ENCODE measurements at places on chromosomes 4 and X.

GRCh38 chrX:101409043-101409442 is 1.0 kb downstream of the HNRNPH2 start:
- DNase-seq, result no peak

DNA sequence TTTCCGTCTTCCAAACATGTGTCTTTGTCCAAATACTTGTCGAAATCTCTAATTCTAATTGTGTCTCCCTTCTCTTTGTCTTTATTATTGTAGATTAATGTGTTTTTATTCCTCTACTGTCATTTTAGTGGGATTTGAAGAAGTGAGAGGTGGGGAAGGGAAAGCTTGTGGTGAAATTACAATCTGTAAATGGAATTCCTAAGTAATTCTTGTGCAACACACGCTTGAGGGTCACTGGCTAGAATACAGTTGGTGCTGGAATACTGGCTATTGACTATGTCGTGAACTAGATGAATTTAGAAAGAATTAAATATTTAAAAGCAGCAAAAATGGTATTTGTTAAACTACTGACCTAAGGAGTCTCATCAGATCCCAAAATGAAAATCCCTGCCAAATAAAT is 10.7 kb upstream of the FNIP2 start:
- DNase-seq, result peak; percentile 48

DNA sequence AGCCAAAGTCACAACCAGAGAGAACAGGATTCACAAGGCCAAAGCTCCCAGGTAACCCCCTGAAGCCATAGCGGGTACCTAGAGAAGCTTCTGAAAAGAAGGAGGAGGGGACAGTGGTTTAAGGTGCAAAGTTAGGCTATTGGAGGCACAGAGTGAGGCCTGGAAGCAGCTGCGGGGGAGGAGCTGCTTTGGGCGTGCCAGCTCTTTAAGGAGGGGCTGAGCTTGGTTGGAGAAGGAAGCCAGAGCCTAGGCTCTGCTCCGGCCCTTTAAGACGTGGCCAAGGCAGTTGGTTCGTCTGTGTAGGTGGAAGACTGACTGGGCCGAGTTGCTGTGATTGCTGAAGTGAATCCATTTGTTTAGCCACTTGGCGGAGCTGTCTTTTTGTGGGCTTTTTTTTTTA is 1.5 kb downstream of the KLF8 start:
- peak; percentile 80 for DNase-seq

DNA sequence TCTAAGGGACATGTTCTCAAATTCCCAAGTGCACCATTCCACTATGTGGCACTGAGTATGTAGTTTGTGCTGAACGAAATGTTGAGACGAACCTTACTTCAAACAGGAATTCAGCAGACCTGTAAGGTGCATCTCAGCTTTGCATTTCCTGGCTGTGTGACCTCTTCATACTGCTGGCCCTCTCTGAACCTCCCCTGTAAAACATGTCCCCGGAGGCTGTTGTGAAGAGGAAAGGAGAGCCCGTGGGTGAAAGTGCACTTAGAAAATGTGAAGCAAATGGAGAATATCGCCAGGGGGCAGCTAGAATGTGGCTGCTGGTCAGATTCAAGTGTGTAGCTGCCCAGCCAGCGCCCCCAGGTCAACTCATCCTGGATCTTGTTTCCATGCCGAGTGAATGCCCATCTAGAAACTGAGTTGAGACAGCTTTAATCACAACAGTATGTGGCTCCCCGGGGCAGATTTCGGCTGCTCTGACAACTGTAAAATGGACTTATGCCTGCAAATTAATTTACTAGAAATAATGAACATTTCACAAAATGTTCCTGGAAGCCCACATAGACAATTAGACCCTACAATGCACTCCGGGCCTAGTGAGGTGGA is 263.3 kb downstream of the EVC2 start:
- DNase-seq, result no peak

DNA sequence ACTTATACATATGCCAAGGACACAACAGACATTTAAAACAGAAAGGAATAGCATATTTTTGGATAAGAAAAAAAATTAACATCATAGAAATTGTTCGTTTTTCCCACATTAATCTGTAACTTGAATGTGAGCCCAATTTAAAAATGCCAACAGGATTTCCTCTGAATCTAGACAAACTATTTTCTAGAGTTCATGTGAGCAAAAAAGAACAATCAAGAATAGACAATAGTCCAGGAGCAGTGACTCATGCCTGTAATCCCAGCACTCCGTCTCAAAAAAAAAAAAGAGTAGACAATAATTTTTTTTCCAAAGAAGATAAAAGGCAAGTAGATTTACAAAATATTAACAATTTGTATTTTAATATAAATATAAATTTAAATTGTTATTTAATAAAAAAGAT is 73.7 kb upstream of the DUSP21 start:
- no peak for DNase-seq

DNA sequence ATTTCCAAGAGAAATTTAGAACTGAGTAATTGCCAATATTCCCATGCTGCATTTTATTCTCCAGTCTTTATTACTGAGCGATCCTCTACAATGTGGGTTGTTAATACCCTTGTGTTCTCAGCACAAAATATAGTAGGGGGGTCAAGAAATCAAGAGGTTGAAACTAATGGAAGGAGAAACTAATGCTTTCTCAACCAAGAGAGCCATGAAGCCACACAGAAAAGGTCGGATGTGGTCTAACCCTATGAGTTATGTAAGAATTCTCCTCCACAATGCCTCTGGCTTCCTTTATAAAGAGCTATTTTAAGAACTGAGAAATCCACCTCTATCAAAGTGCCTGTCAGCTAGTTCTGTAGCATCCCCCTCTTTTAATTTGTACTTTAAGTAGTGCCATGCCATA is 268.5 kb downstream of the CHIC1 start:
- DNase-seq, result no peak

DNA sequence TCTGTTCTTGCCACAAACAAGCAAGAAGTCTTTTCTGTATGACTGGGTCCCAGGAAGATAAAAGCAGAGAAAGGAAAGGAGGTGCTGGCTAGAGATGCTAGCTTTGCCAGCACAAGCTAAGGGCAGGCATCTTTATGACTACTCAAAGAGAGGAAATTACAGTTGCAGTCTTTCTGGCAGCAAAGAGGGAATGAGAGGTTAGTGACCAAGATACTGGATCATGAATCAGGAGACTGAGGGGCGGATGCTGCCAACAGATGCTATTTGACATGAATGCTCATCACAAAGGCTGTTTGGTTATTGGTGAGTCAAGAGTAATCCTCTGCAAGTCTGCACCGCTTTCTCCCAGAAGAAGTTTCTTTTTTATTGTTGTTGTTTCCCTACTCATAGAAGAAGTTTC is 5.5 kb upstream of the XIAP start:
- peak; percentile 76 for DNase-seq

GRCh38 chrX:119602701-119603255 is 3.4 kb downstream of the NKRF start:
- no peak for DNase-seq

- DNase-seq, result peak; percentile 84
Observed at GRCh38 chrX:129843459-129844306, at the start of gene ZDHHC9. Gene ZDHHC9 (minus strand): TSS chrX:129843886. CDS start chrX:129841945, 1,941 bp downstream.

GRCh38 chr4:105767579-105767978 is 59.0 kb downstream of the GSTCD start:
- no peak for DNase-seq

DNA sequence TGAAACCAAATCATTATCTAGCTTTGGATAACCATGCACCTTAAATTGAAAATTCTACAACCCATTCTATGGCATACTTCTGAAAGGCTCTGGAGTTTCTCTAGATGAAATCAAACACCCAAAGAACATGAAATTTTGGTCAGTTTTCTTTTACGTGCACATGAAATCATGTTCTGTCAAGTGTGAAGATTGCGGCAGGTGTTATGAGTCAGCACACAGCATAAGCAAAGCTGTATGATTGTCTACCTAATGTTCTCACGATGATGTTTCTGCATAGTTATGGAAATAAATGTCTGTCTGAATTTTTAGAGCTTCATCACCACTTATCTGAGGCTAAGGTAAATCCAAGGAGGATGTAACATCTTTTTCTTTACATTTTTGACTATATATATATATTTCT is 495.3 kb downstream of the IL1RAPL1 start:
- DNase-seq, result no peak

DNA sequence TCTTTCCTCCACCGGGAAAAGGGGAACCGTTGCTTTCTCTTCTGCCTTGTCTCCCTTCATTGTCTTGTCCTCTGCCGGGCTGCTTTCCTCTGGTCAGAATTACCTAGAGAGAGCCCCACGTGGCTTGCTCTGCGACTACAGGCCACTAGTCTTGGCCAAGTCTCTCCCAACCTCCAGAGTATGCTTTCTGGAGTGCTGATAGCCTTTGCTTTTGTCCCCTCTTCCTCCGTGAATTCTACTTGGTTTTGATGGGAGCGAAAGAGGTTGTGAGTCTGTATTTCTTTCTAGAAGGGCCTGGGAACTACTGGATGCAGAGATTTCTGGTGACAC is 5.3 kb upstream of the POU4F2 start:
- no peak for DNase-seq

- DNase-seq, result peak; percentile 33
Observed at GRCh38 chrX:123201720-123202119, 17.6 kb downstream of the GRIA3 start.

- DNase-seq, result no peak
Observed at GRCh38 chr4:109629775-109630174, 69.7 kb downstream of the MCUB start.

- no peak for DNase-seq
Observed at GRCh38 chrX:153984351-153985178, 12.0 kb downstream of the TMEM187 start.

DNA sequence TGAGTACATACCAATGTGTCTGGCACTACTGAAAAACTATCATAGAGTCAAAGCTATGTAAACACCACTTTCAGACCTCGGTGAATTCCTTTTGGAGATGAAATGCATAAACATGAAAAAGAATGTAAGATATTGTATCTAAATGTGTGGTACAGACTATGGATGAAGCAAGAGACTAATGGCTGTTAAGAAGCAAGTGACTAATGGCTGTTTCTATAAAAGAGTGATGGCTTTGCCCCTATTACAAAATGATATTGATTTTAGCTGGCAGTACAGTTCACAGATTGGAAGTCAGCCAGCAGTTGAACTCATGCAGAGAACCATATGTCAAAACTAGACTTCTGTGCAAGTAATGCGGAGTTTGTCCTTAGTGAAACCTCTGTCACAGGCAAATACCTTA is 359.3 kb downstream of the GRXCR1 start:
- DNase-seq, result peak; percentile 59

GRCh38 chr4:78058591-78059523 is 1.7 kb downstream of the FRAS1 start:
- DNase-seq, result peak; percentile 36

- peak; percentile 96 for DNase-seq
Observed at GRCh38 chr4:37666625-37667071, 19.5 kb downstream of the RELL1 start.

DNA sequence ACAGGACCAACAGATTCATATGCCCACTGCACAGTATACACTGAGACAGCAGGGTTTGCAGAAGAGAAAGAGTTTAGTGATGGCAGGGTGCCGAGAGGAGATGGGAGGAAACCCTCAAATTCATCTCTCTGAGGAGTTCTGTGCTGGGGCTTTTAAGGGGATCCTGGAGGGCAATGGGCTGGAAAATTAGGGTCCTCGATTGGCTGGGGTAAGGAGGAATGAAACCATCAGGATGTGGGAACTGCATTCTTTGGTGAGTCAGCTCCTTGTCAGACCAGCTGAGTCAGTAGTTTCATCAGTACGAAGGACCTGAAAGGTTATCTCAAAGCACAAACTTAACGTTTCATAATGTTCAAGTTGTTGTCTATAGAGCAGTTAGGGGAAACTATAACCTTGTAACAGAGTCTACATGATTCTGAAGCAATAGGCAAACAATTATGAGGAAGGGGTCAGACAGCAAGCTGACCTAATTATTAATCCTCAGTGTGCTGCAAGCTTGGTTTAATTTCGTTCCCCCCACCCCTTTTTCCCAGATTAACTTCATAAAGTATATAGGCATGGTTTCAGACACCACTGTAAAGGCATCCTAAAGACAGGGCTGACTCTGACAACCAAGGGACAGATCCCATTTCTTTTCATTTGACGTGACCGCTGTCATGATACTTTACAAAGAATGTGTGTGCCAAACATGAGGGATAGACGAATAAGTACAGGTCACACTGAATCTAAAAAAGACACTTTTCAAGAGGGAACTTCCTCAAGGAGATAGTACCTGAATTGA is 1.5 kb upstream of the MSMO1 start:
- peak; percentile 93 for DNase-seq

GRCh38 chr4:8035371-8035780 is 95.7 kb upstream of the AFAP1 start:
- DNase-seq, result peak; percentile 6

DNA sequence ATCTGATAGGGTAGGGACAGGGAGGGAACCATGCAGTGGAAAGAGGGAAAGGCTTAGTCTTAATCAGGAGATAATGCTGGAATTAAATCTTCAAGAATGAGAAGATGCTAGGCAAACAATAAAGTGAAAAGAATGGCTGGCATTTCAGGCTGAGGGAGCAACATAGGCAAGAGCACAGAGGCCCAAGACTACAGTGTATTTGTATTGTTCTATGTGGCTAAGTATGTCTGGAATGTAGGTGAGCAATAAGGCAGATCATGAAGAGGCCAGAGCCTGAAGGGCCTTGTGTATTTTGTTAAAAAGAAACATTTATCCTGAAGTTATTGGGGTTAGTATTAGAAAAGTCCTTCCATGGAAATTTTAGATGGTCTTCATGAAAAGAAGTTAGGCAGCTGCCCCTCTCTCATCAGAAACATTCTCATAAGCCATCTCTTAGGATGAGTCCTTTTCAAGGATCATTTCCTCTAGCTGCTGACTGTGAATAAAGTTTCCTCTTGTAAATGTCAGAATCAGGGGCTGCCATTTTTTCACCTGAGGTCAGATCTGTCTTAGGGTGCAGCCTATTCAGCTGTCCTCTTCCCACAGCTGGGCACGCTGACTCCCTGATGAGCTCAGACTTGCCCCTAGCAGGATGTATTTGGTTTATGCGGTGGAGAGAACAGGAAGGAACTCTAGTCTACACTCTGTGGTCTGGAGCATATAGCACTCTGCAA is 46.3 kb downstream of the ATP10D start:
- DNase-seq, result peak; percentile 88

- DNase-seq, result no peak
Observed at GRCh38 chr4:53128231-53128630, 237.6 kb downstream of the SCFD2 start.

- no peak for DNase-seq
Observed at GRCh38 chrX:112768563-112768962, 72.1 kb downstream of the AMOT start.

DNA sequence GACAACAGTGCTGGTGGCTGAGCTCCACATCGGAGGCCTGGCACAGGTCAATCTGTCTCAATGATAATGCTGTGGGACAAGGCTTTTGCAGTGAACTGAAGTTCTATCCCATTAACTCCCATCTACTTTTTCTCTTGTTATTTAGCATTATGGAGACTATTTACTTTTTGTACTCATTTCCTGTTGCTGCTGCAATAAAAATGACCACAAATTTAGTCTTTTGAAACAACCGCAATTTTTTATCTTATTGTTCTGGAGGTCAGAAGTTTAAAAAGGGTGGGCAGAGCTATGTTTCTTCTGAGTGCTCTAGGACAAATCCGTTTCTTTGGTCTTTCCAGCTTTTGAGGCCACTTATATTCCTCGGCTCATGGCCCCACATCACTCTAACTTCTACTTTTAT is 111.0 kb upstream of the PITX2 start:
- DNase-seq, result no peak

- peak; percentile 58 for DNase-seq
Observed at GRCh38 chr4:145936997-145937901, 1.4 kb downstream of the ZNF827 start.

All from fibroblast of mammary gland (primary cell).